ENCODE measurements at places on chromosomes 4 and X.
A peak's percentile ranks its signal among the peaks of the same experiment; 100 is the strongest.

GRCh38 chr4:27428661-27429060 is 568.0 kb downstream of the STIM2 start:
- DNase-seq: no peak

DNA sequence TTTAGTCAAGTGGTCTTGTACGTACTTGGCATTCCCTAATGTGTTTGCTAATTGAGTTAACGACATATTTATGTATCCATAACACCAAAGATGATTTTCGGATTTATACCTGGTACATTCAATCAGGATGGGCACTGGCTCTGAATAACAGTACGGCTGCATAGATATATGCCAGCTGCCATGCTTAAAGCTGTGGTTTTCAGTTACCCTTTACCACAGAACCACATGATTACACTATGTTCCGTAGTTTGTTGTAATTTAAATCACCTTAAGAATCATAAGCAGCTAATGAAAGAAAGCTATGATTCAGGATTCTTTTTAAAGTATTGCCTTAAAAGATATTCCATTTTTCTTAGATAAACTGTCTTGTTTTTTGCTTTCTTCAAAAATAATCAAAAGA is 53.6 kb downstream of the FIP1L1 start:
- no peak for DNase-seq

DNA sequence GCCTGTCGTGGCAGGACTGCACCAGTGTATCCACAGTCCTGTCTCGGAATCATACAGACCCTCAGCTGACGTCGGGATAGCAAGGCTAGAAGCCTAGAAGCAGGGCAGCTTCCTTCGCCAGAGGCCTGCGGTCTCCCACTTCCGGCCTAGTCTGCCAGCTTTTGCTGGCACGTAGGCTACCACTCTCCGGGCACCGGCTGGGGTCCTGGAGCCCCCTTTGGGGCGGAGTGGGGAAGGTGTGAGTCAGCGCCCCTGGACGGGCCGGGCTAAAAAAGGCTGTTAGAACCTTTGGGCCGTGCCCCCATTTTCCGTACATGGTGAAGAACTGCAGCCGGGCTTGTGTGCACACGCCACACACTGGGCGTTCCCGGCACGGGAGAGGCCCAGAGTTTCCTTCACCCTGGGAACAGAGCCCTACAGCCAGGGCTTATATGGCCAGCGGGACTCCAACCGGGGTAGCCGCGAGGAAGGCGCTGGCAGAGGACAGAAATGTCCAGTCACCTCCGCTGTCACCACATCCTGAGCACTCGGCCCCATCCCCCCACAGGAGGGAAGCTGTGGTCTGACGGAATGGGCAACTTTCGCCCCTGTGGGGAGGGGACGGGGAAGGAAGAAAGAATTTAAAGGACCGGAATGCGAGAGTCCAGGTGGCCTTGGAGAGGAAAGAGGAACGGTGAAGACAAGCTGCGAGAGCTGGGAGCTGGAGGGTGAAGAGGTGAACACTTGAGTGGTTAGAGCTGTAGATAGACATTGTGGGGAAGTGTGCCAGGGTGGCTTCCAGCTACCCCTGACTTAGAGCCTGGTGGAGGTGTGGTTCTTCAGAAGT is 4.6 kb downstream of the MAGIX start:
- peak; percentile 42 for DNase-seq

- no peak for DNase-seq
Observed at GRCh38 chr4:51958199-51958968, 61.8 kb downstream of the LRRC66 start.

- DNase-seq: peak; percentile 88
Observed at GRCh38 chr4:76704133-76704881, 193.6 kb downstream of the SOWAHB start.

- no peak for DNase-seq
Observed at GRCh38 chrX:137999071-137999470, 433.1 kb downstream of the ZIC3 start.

- no peak for DNase-seq
Observed at GRCh38 chr4:127846061-127846460, 34.6 kb upstream of the PLK4 start.

DNA sequence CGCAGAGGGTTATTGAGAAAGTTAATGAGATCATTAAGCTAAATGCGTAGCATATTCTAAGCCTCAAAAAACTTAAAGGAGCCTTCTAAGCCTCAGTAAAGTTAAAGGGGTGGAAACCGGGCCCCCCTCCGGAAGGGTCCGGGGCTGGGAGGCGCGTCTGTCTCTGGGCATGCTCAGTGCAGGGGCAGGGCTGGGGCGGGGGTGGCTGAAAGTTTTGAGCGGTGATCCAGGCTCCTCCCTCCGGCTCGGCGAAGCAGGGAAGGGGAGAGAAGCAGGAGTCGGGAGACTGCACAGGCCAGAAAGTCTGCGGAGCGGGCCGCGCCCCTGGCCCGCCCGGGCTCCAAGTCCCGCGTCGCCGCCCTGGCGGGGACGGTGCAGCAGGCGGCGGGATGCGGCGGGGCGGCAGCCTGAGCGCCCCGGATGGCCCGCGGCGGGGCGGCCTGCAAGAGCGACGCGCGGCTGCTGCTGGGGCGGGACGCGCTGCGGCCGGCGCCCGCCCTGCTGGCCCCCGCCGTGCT is at the start of gene EVC:
Gene EVC (plus strand): TSS at position 241 of the 518 bp plus-strand sequence. CDS start 180 bp downstream, at position 421.
- peak; percentile 47 for DNase-seq

DNA sequence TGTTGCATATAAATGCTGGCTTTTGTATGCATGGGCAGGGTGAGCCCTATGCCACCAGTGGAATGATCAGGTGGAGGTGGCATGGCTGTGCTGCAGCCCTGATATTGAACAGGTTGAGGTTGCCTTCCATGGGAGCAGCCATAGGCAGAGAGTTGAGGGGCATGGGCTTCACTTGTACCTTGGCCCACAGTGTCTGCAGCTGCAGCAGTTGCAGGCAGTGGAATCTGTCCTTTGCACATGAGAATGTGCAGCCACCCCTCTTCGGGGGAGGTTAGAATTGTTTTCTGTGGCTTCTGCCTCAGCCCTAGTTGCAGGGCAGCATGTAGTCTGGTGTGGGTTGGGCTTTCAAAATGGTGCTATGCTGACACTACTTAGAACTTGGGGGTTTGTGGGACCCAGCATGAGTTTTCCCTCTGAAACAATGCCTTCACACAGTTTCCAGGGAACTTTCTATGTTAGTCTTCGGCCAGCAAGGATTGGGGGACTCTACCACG is 25.4 kb upstream of the VSIG1 start:
- no peak for DNase-seq

GRCh38 chr4:108172231-108172752 is 3.6 kb upstream of the LEF1 start:
- no peak for DNase-seq

DNA sequence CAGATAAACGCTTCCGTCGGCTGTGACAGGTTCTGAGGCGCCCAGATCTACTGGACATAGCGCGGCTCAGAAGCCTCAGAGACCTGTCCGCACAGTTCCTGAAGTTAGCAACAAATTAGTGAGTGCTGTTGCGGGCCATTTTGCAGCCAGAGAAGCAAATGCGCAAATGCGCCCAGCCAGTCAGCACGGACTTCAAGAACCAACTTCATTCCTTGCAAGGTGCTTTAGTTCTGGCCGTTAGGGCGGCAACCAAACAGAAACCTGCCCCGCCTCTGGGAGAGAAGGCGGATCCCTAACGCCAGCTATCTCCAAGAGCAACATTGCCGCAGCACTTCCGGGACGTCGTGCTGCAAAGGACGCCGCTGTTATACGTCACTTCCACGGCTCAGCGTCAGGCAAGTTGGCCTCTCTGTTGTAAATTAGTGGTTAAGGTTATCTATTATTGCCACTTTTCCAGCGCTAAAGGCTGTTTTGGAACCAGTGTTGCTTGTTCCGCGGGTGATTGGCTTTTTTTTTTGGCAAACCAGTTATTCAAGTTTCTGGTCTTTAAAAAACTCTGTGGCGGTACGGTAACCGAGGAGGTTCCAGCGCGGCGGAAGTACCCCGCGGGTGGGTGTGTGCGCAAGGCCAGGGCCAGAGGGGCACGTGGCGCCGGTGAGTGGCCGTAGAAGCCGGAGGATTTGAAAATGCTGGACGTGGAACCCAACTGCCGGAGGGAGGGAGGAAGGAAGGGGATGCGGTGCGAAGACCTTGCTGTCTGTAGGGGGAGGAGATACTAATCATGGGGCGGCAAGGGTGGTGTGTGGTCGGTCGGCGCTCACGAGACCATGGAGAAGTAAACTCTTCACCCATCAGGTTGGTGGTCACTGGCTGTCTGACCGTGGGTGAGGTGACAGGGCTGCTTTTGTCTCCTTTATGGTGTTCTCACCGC is at the start of gene GAR1:
Gene GAR1 (plus strand): TSS at position 612 of the 931 bp plus-strand sequence. CDS start 403 bp downstream, outside the sequence.
- DNase-seq: peak; percentile 89

GRCh38 chr4:15149234-15149838 is 147.1 kb downstream of the CPEB2 start:
- no peak for DNase-seq

DNA sequence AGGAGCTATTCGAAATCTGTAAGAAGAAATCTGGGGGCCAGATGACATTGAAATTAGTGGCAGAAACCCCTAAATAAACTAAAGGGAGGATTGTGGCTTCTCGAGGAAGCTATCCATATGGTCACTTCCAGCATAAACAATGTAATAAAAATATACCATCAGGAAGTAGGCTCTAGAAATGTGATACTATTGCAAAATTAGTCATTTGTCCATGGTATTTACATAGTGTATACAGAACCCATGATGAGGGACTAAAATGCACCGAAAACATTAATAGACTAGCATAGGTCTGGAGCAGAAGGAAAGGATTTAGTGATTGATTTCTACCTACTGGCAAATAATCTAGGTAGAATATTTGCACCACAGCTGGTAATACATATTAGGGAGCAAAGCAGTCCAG is 1344.0 kb downstream of the FSTL5 start:
- no peak for DNase-seq

DNA sequence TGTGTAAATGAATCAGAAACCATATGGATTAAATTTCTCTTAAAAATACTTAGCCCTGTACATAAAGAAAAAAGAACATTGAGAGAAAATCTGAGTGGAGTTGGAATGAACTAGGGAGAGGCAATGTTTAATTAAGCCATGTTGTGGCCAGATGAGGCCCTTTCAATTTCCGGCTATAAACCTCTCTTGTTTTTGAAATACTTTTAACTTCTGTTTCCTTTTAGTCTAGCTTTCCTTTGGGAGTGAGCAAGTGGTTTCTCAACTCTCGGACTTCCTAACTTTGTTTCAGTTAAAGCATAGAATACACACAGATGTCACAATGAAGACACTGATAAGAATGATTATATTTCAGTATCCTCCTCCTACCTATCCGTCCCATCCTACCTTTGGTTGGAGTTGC is 197.2 kb downstream of the ARHGAP24 start:
- DNase-seq: no peak

DNA sequence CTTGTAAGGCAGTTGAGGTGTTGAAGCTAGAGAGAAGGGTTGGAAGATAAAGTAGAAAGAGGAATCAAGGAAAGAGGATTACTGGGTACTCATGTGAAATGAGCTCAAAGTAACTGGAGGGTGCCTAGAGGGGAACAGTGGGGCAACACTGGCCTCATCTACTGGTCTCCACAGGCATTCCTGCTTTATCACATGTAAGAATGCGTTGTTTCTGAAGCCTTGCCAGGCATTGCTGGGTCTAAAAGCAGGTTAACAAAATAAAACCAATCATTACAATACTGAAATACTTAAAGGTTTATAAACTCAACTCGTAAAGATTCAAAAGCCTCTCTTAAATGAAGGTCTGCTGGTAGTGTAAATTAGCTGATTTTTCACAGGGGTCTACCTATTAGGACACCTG is 96.0 kb downstream of the FANCB start:
- no peak for DNase-seq

DNA sequence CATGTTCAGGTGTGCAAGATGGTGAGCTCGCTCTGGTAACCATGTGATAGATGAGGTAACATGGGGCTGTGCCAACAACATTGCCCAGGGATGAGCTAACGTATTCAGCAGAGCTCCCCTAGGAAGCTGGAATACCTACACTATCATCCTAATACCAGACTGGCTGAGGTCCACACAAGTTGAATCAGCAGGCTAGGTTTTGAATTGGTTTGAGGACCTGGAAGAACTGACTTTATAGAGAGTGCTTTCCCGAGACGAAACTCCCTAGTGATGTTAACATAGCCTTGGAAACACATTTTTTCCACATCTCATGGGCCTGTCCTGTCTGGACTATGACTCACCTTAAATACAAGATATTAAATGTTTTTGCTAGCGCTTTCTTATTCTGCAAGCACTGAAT is 56.7 kb downstream of the IGFBP7 start:
- DNase-seq: no peak
